Activated CD4-positive, alpha-beta T cell treated with anti-CD3 and anti-CD28 coated beads, Interleukin-10, Interleukin-2, amounts not matched to agents 100 ng/mL and 50 ng/mL, durations not matched to agents 16 hours and 8 hours (primary cell): ENCODE measurements at places on chromosomes 4 and X.

- DNase-seq: no peak
Observed at GRCh38 chr4:123937581-123937980, 541.0 kb downstream of the SPRY1 start.

DNA sequence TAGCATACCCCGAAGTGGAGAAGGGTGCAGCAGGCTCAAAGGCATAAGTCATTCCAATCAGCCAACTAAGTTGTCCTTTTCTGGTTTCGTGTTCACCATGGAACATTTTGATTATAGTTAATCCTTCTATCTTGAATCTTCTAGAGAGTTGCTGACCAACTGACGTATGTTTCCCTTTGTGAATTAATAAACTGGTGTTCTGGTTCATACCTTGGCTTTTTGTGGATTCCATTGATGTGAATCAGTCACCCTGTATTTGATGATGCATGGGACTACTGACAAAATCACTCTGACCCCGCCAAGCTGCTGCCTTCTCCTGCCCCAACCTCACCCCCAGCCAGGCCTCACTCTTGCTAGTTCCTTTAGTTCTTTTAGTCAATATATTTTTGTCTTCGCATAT lies 32.7 kb downstream of the F9 start:
- no peak for DNase-seq

DNA sequence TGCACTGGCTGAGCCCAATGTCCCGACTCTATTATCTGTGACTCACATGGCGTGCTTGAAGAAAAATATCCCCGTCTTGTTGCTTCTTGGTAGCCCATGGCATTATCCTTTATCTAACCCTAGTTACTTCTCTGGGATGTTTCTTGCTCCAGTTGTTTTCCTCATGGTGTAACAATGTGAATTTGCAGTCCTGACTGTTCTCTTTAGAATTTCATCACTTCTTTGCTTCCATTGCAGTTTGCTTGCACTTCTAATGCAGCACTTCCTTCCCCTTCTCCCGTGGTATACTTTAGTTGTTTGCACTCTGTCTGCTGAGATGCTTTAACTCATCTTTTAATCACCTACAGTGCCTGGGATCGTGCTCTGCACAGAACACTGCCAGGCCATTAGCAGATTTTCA lies 126.9 kb downstream of the MAML3 start:
- no peak for DNase-seq

- DNase-seq: no peak
Observed at GRCh38 chr4:11698033-11698432, 269.3 kb upstream of the HS3ST1 start.

GRCh38 chr4:108172753-108173598 lies 4.2 kb upstream of the LEF1 start:
- peak; percentile 76 for DNase-seq

DNA sequence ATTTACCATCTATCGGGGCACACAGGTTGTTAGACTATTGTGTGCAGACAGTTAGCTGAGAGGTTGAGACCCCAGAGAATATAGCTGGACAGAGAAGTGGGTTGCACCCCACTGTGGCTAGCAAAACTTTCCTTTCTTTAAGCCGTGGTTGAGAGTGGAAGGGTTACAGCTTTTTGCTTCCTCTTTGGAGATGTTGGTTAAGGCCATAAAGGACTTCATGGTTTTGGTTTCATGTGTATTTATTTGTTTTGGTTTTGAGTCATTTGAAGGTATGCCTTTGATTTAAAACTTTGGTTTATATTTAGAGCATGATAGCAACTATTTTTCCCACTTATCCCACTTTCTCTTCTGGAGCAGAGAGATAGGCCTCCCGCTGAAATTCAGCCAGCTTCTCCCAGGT lies 274.3 kb upstream of the IL1RAPL1 start:
- DNase-seq: no peak

GRCh38 chr4:52997132-52997416 lies 135.0 kb downstream of the RASL11B start:
- DNase-seq: no peak

DNA sequence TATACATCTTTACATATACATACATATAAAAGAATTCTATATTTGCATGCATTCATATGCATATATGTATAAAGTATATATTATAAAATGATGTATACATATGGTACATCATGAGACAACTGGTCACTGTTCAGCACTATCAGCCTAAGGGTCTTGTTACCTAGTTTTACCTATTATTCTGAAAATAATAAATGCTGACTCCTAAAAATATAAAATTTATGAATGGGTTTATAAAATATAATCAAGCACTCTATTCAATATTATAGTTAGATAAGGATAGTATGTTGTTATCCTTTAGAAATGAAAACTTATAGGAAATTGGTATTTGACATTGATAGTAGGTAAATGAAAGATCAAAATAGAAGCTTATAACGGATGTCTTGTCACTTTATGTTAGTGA lies 324.2 kb downstream of the GBA3 start:
- DNase-seq: no peak

DNA sequence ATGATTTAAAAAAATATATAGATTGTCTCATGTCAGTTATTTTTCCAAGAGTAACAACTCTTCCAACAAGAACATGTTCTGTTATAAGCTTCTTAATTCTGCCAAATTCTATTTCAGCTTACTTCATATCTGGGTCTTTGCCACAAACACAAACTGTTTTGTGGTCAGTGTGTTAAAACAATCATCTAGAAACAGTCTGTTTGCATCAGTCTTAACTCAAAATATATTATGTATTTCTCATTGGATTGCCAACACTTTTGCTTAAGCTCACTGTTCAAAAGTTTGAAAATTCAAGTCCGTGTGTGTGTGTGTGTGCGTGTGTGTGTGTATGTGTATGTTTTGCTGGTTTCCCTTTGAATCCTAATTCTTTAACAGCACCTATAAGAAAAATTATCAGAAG lies 752.3 kb upstream of the NDST4 start:
- DNase-seq: no peak

DNA sequence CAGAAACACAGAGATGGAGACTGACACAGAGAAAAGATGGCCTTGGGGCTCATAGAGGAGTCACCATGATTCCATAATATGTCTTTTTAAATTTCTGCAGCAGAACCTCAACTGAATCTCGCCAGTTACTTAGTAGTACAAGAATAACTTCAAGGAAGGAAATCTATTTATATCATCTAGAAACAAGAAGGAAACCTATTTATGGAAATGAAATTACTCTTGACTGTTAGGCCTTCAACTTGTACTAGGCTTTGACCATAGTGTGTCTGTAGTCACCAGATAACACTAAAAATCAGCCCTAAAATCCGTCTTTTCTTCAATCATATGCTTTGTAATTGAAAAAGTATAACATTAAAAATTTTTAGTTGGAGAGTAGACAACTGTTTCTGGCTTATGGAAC lies 740.4 kb downstream of the TRIML1 start:
- DNase-seq: no peak

DNA sequence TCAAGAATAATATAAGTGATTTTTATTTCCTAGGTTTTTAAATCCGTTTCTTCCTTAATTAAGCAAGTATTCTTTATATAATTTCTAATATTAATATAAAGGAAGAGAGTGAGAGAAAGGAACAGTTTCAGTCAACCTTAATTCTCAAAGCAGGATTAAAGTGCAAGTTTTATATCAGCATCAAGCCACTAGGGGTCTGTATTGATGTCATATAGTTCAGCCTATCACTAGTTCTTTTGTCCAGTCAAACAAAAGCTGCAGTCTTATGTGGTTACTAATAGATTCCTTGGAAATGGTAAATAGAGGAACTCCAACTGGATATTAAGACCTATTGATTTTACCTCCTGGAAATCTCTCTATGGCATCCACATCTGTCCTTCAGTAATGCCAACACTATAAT lies 82.0 kb downstream of the NAP1L3 start:
- DNase-seq: no peak

DNA sequence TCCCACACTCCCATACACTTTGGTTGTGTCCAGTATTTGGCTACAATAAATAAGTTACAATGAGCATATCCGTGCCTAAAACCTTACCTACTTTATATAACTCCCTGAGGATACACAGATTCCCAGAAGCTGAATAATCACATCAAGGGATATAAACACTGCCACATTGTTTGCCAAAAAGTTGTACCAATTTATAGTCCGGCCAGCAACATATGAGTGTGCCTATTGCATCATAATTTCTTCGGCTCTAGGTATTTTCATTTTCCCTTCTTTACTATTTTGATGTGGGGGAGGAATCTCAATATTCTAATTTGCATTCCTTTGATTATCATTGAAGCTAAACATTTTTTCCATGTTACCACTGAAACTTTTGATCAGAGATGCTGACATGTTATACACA lies 146.4 kb downstream of the PCDH19 start:
- DNase-seq: no peak

DNA sequence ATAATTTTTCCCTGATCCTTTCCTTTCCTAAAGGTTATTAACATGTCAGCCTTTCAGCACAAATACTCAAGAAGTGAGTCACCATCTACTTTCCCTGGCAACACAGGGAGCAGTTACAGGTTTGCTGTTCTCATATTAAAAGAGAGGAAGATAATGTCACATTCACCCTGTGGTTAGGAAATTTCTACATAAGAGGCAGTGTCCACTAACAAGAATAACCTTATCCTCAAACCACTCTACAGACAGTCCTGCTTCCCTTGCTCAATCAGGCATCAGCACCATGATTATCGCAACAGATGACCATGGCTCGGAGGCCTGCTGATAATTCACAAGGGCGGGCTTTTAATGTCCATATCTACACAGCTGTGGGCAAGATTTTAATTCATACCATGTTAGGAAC lies 30.9 kb downstream of the RNF150 start:
- no peak for DNase-seq

DNA sequence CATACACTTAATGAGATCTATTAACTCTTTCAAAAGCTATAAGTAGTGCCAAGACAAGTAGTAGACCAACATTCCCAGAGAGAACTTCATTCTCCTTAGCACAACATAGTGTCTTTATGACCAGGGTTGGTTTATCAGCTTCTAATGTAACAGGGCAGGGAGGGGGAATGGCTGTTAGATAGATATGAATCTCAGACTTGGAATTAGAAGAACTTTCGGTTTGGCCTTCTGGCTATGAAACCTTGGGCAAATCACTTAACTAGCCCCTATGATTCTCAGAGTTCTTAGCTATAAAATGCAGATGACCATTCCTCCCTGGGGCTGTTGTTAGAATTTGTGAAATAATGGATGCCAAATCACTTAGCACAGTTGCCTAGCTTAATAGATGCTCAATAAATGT lies 132.2 kb downstream of the SLC10A7 start:
- DNase-seq: no peak

DNA sequence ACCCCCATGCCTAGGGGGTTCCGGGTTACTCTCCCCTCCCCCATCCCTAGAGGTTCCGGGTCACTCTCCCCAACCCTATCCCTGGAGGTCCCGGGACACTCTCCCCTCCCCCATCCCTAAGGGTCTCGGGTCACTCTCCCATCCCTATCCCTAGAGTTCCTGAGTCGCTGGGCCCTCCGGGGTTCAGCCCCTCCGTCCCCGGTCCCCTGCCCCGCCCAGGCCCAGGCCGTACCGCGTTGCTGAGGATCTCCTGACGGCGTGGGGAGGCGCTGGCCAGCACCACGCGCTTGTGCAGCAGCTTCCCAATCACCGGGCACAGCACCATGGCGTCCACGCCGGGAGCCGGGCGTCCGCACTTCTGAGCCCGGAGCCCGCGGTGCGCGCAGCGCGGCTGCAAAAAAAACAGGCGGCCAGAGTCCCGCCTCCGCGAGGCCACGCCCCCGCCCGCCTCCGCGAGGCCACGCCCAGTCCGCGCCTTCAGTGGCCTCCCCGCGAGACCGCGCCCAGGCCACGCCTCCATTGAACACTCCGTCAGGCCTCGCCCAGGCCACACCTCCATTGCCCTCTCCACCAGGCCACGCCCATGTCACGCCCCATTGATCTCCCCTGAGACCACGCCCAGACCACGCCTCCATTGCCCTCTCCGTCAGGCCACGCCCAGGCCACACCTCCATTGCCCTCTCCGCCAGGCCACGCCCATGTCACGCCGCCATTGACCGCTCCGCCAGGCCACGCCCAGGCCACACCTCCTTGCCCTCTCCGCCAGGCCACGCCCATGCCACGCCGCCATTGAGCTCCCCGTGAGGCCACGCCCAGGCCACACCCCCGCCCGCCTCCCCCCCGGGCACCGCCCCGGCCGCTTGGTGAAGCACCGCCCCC lies at the start of gene ASMTL:
Gene ASMTL (minus strand): TSS at position 394 of the 879 bp plus-strand sequence. CDS start 69 bp downstream, at position 325.
- DNase-seq: peak; percentile 100

DNA sequence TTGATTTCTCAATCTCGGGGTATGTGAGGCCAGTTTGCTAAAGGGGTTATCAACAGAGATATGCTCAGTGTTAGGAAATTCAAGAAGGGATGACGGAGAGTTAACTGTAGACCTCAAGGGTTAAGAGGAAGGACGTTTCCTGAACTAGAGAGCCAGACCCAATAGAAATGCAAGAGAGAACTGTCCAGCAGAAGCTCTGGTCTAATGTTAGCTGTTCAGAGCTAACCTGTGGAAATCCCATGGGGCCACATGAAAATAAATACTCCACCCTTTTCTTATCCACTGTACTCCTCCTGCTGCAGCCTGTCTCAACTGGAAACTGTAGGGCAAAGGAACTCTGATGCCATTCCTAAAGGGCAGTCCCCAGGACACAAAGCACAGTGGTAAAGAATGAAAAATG lies 274.3 kb downstream of the DMD start:
- no peak for DNase-seq

- DNase-seq: no peak
Observed at GRCh38 chr4:3288571-3289094, 4.2 kb upstream of the RGS12 start.

DNA sequence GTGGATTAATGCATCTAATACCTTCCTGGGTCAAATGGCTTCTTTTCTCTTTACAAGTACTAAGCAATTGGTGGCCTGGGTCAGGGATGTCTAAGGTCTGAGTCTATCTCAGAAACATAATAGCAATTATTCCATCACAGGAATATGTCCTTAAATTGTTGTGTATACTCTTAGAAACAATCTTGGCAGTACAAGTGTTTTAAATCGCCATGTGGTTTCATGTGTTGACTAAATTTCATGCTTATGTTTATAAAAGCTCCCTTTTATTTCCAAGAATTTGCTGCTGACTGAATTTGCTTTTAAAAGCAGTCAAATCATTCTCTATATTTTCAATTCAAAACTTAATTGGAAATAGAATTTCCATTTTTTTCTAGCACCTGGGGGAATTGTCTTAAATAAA lies 125.3 kb upstream of the PACRGL start:
- no peak for DNase-seq

DNA sequence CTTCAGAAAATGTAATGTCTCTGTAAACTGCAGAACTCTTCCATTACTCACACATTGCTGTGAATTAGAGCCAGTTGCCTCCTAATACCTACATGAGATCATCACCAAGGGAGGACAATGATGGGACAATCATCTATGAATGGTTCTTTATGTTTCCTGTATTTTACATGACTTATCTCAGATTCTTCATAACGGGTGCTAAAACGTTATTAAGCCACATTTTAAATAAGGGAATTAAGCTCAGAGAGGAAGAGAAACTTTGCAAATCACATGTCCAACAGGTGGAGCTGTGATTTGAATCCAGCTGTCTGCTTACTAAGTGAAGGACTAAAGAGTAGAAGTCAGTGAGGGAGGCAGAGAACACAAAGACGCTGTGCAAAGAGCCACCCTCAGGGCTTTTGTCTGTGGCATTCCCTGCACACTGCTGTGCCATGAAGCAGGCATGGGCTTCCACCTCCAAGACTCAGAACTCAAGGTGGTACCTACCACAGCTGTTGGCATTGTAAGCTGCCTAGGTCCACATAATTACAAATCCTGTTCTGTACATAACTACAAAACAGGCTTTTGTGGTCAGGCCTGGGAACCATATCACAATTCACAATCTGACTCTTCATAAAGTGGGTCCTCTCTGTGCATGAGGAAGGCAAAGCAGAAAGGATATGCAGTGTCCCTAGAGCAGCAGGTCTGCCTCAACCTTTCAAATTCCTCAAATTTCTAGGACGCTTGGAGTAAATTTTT lies 12.8 kb downstream of the TBC1D9 start:
- no peak for DNase-seq

GRCh38 chr4:147865926-147866325 lies 134.0 kb downstream of the ARHGAP10 start:
- no peak for DNase-seq
